ENCODE measurements at places on chromosomes 13 and 19.
A peak's percentile ranks its signal among the peaks of the same experiment; 100 is the strongest.

- no peak for DNase-seq
Observed at GRCh38 chr13:78689011-78689410, 30.1 kb upstream of the OBI1 start.

DNA sequence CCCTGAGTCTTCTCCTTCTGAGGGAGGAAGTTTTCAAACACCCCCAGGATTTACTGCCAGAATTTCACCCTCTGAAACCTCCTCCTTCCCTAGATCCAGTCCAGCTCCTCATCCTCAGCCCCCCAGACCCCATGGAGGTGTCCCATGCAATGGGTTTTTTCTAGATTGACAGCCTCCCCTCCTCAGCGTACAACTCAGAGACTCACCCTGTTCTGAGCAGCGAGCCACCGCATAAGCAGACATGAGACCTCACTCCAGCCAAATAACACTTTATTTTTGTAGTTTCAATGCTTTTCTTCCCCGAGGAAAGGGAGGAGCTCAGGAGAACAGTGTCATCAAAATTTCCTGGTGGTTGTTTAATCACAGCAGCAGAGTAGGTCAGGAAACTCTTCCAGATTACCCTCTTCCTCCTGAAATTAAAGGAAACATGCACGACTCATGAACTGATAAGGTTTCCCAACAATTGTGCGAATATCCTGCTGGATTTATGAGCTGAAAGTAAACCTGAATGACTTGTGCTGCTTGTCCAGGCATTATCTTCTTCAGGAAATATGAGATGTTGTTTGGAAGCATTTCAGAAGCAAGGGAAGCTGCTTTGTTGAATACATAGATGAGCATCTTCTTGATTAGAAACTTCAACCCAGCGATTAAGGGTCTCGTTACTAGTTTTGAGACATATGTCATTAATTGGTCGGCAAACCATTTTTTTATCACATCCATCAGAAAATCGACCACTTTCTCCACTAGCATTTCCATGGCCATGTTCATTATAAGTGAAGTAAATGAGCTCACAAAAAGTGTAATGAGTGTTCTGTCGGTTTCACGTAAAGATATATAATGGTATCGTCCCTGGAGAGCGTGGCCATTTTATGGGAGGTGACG lies 36.2 kb downstream of the ERICH4 start:
- no peak for DNase-seq

GRCh38 chr19:51196181-51196580 lies 28.7 kb upstream of the CD33 start:
- no peak for DNase-seq

GRCh38 chr13:52599037-52599847 lies 43.0 kb upstream of the HNRNPA1L2 start:
- no peak for DNase-seq

DNA sequence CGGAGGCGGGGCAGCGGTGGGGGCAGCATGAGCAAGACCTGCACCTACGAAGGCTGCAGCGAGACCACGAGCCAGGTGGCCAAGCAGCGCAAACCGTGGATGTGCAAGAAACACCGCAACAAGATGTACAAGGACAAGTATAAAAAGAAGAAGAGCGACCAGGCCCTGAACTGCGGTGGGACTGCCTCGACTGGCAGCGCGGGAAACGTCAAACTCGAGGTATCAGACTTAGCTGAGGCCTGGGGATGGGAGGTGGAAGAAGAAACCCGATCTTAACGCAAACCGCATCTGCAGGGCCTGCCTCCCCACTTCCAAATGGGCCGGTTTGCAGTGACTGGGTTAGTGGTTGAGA lies 693 bp downstream of the RFXAP start:
- DNase-seq, result no peak

GRCh38 chr19:35458731-35459391 lies 10.8 kb downstream of the FFAR2 start:
- DNase-seq, result peak; percentile 80

GRCh38 chr13:33799950-33800592 lies 17.9 kb upstream of the RFC3 start:
- no peak for DNase-seq

DNA sequence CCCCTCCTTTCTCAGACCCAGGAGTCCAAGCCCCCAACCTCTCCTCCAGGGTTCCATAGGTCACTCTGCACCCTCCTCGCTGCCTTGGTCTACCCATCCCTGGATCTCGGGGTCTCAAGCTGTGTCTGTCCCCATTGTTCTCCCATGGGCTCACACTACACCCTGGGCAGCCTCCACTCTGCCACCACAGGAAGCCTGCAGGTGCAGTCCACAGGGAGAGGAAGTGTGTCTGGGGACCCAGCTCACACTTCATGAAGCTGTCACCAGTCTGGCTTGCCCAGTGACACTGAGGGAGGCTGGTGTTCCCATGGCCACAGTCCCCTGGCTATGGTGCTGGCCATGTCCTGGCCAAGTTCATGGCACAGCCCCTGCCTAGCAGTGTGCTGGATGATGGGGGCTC lies 5.3 kb downstream of the NECTIN2 start:
- no peak for DNase-seq

DNA sequence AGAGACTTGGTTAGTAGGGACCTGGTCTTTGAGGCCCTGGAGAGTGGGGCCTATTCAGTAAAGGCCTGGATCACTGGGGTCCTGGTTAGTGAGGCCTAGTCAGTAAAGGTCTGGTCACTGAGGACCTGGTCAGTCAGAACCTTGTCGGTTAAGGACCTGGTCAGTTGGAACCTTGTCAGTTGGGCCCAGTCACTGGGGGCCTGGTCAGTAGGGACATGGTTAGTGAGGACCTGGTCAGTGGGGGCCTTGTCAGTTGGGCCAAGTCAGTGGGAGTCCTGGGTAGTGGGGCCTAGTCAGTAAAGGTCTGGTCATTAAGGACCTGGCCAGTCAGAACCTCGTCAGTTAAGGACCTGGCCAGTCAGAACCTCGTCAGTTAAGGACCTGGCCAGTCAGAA lies 43.2 kb upstream of the TPM4 start:
- no peak for DNase-seq

- DNase-seq, result no peak
Observed at GRCh38 chr13:42394711-42395085, 122.7 kb downstream of the AKAP11 start.

GRCh38 chr13:77177646-77178045 lies 149.2 kb downstream of the MYCBP2 start:
- DNase-seq, result no peak

- no peak for DNase-seq
Observed at GRCh38 chr13:109381546-109382180, 404.7 kb downstream of the IRS2 start.

GRCh38 chr19:27673986-27674385 lies 1539.0 kb downstream of the UQCRFS1 start:
- DNase-seq, result no peak

DNA sequence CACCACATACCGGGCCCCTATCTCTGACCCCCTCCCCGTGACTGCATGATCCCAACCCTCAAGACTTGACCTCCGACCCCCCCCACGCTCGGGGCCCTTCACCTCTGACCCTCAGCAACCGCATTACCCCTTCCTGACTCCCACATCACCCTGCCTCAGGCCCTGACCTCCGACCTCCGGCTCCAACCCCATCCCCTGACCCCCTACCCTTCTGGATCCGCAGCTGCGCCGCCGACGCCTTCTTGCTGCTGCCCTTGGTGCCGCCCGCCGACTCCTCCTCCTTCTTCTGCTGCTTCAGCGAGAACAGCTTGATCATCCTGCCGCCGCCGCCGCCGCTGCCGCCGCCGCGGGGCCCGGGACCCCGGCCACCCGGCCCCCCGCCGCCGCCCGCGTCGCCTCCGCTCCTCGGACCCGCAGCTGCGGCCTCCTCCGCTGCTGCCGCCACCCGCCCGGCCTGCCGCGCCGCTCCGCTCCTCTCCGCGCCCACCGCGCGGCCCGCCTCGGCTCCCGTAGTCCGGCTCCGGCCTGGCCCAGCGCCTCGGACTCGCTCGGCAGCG lies at the start of gene UBE2M:
UBE2M (minus strand) TSS at position 546 of the 557 bp plus-strand sequence; CDS start at position 316, 230 bp downstream.
- no peak for DNase-seq

- no peak for DNase-seq
Observed at GRCh38 chr13:40781717-40782116, 7.7 kb upstream of the SLC25A15 start.

DNA sequence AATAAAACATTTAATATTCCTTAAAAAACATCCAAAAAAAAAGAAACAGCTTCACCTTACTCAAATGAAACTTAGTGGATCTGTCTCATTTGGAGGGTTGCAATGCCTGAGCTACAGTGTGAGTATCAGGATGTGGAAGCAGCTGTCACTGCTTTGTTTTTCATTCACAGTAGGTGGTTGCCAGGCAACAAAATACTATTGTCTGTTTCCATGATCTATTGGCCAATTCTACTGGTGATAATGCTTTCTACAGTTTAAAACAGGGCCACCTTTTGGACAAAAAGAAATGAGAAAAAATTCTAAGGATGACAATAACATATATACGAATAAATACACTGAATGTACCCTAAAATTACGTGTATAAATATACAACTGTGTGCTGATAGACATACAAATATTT lies 3.0 kb downstream of the ENOX1 start:
- no peak for DNase-seq

DNA sequence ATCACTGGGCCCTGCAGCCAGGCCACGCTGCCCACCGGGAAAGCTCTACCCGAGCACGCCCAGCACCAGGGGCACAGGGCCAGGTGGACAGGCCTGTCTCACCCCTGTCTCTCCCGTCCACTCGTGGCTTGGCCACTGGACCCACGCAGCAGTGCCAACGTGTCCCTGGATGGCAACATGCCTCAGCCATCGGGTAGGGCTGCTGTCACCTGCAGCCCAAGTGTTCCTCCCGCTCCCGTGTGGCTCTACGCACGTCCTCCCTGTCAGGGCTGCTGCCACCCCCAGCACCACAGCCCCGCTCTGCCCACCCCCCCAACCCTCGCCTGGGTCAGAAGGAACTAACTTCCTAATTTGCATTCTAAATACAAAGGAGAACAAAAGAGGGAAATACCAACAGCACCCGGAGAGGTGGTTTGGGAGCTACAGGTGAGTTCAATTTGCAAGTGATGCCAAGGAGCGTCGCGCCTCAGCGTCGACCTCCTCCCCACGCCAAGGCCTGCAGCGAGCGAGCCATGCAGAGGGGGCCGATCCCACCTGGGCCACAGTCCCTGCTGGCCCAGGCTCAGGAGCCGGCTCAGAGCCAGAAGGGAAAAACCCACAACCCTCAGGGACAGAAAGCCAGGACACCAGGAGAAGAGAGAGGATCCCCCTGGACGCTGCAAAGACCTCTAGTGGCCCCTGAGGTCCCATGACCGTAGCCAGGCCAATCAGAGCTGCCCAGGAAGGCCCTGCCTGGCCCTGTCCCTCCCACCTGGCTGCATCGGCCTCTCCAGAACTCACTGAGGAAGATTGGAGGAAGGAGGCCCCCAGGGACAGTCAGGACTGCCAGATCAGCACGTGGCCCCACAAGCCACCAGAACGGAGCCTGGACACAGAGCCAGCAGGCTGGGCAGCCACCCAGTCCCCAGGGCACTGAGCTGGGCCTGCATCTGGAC lies 128.4 kb upstream of the SPACA7 start:
- DNase-seq, result peak; percentile 58

DNA sequence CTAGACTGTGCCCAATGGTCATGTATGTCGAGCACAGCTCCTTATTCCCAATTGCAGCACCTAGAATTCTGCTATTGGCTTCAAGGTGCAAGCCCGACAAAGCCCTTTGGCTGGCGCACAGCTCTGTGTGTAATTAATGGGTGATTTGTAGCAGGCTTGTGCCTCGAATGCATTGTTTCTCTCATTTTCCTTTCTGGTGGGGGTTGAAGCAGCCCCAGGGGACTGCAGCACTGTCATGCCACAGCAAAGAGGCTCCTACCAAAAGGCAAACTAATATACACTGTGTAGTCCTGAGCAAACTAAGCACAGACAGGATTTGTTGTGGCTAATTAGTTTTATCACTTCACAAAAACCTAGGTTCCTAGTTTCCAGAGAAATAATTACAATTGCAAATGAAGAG lies 898.7 kb downstream of the UQCRFS1 start:
- DNase-seq, result no peak

DNA sequence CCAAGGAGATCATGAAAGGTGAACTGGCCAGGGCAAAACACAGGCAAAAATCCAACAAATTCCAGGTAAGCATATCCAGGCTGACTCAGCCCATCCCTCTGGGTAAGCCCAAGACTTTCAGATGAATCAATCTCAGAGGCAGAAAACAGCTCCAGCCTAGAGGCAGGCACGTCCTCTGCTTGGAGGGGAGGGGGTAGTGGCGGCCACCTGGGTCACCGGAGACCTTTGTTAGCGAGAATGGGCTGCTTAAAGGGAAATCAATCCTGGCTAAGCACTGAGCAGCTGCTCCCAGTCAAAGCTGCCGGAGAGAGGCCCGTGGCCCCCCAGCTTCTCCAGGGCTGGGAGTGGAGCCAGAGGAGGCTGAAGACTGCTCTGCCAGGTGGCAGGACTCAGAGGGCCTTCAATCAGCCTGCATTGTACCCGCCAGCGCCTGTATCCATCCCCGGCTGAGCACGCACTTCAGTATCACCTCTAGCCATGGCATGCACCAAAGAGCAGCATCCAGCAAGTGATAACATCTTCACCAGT lies 48.2 kb downstream of the PIN1 start:
- DNase-seq, result no peak

GRCh38 chr19:36108684-36109083 lies 2.3 kb upstream of the OVOL3 start:
- DNase-seq, result no peak

DNA sequence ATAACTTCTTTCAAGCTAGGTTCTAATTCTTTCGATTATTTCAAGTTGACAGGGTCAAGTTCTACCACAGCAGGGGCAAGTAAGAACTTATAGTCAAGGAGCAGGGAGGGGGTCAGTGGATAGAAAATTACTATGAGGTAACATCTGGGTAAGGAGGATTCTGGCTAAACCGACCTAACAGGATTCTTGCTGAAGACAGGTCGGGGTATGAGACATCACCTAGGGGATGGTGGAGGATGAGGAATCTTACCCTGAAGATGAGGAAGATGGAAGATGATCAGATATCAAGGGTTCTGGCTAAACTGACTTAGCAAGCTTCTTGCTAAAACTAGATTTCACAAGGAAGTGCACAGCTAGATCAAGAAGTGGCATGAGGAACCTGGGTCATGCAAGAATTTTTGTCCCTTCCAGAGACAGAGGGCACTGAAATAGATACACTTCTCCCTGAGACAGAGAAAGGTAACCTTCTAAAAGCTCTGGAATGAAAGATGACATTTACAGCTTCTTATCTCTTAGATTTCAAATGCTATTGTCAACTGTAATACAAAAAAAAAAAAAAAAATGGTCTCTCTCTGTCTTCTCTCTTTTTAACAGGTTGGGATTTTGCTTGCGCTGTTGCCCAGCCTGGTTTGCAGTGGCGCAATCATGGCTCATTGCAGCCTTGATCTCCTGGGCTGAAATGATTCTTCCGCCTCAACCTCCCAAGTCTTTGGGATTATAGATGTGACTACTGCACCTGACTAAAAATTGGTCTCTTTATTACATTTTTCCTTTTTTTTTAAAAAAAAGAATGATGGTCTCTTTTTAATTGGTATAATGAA lies 9.6 kb upstream of the METTL21C start:
- DNase-seq, result no peak

DNA sequence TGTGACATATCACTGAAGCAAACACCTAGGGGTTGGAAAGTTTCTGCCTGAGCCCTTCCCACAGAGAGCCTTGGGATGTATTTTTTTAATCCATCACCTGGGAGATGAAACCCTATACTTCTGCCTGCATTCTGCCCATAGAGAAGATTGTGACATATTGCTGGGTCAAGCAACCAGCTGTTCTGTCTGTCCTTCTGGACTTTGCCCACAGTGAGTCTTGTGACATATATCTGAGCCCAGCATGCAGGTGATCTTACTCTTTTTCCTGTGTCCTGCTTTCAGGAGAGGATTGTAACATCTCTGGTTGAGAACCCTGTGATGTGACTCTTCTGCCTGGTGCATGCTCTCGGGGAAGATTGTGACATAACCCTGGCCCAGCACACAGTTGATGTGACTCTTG lies 24.9 kb upstream of the ZNF681 start:
- no peak for DNase-seq

- DNase-seq, result no peak
Observed at GRCh38 chr19:2296141-2296540, 11.8 kb downstream of the LINGO3 start.

Measured in cardiac septum (tissue), 1 donor.